ENCODE measurements at places on chromosomes 13 and 19.
A peak's percentile ranks its signal among the peaks of the same experiment; 100 is the strongest.

- no peak for DNase-seq
Observed at GRCh38 chr19:55112777-55113569, 4.5 kb downstream of the PPP1R12C start.

DNA sequence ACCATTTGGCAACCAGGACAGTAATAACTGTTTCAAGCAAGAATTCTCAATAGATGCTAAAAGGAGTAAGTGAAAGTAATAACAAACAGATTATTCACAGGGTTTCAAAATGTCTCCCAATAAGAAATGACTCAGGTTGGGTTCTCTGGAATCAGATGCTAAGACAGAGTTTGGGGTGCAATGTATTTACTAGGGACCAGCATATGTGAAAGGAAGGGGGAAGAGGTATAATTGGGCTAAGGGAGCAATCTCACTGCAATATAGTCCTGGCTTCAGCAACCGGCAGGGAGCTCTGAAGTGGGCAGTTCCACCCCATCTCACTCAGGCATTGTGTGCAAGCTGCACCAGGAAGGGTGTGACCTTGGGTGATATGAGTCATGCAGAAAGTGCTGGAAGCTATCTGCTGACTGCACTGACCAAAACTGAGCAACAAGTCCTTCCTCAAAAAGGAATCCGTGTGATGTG, 23.4 kb downstream of the ZDHHC20 start:
- DNase-seq, result peak; percentile 81

GRCh38 chr19:50712833-50713232, 6.8 kb downstream of the SHANK1 start:
- no peak for DNase-seq

DNA sequence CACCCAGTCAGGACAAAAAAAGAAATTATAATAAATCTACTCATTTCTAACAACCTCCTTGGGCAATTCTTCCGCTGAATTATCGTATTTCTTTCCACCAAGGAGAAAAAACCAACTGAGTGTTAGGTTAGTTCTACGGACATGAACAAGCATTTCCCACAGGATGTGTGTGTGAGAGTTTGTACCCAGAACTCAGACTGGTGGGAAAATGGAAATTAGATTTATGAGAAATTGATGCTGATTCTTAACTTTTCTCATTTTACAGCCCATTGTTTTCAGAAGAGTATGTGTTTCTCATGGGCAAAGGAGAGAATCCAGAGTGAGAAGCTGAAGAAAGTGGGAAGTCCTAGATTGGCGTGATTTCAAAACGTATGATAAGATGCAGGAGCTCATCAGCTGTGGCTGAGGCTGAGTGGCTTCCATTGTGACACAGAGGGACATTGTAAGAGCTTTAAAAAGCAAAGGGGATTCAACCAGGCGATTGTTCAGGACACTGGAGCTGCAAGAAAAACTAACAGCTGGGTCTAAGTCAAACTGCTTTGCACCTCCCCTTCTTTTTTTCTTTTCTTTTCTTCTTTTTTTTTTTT, 184.7 kb upstream of the ARGLU1 start:
- no peak for DNase-seq

- no peak for DNase-seq
Observed at GRCh38 chr19:55365245-55365644, 2.2 kb upstream of the GARIN5B start.

GRCh38 chr13:81207636-81208035, 866.7 kb upstream of the SPRY2 start:
- DNase-seq, result no peak

DNA sequence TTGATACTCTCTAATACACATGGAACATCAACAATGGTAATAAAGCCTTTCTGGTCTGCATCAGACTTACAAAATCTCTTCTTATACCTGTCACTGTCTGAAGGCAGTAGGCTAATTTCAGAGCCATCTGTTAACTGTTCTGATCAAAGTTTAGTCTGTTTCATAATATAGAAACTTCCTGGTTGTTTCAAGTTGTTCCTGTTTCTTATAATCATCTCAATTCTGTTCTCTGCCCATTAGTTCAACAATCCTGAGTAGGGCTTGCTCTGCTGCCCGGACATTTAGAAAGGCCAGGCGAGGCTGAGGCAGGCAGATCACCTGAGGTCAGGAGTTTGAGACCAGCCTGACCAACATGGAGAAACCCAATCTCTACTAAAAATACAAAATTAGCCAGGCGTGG, 5.4 kb upstream of the ZSCAN5A start:
- DNase-seq, result no peak

- DNase-seq, result no peak
Observed at GRCh38 chr13:52695856-52696255, 43.2 kb downstream of the SUGT1 start.

DNA sequence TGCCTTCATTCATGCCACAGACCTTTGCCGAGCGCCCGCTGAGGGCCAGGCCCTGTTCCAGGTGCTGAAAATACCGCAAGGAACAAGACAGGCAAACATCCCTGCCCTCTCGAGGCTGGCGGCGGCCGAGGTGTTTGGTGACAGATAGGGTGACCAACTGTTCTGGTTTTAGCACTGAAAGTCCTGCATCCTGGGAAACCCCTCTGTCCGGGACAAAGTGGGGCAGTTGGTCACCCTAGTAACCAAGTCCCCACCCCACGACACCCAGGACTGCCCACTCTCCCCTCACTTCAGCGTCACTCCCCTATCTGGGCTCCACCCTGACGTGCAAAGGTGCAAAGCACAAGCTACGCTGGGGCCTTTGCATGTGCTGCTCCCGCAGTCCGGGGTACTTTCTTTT, 17.3 kb downstream of the ZBTB7A start:
- DNase-seq, result no peak

GRCh38 chr19:46746281-46747057, at the start of gene STRN4:
TSS of gene STRN4 (minus strand) at chr19:46746450. CDS start at chr19:46746430, 20 bp downstream.
- DNase-seq, result peak; percentile 86

DNA sequence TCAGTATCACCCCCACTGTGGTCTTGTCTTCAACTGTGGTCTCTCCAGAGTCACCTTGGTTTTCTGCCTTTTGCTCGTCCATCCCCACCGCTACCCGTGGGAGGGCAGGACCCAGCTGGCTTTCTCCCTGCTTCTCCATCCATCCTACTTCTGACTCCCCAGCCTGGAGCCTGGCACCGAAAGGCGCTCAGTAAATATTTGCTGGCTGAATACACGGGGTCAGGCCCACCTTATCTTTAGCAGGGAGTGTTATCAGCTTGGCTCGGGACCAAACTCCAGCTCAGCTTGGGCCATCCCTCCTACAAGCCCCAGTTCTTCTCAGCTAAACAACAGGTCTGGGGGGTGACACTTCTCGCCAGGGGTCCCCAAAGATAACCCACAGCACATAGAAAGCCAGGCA, 62.0 kb upstream of the KLF2 start:
- DNase-seq, result no peak

- DNase-seq, result no peak
Observed at GRCh38 chr13:90868321-90868920, 479.1 kb upstream of the MIR17HG start.

DNA sequence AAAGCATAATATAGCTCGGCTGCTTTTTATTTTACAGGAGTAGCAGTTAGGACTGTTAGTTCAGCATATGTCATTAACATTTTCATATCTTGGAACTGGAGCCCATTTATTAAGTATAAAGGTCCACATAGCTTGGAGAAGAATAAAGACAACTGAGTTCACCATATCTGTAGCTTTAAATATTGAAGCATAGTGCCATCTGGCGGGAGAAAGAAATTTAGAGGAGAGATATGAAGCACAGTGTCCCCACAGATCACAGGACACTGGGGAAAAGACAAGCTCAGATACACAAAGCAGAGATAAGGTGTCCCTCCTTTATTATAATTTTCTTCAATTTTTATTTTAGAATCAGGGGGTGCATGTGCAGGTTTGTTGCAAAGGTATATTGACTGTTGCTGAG, 104.7 kb upstream of the FREM2 start:
- no peak for DNase-seq

GRCh38 chr19:47002853-47003610, 16.6 kb upstream of the NPAS1 start:
- DNase-seq, result no peak

- no peak for DNase-seq
Observed at GRCh38 chr19:55372316-55373081, 2.2 kb upstream of the IL11 start.

- no peak for DNase-seq
Observed at GRCh38 chr13:104854007-104854406, 1681.5 kb downstream of the EFNB2 start.

- DNase-seq, result peak; percentile 65
Observed at GRCh38 chr13:38348861-38349389, 726 bp upstream of the UFM1 start.

- DNase-seq, result no peak
Observed at GRCh38 chr19:4208385-4209094, 20.8 kb upstream of the EBI3 start.

GRCh38 chr19:35266520-35267352, 2.0 kb upstream of the USF2 start:
- peak; percentile 64 for DNase-seq

DNA sequence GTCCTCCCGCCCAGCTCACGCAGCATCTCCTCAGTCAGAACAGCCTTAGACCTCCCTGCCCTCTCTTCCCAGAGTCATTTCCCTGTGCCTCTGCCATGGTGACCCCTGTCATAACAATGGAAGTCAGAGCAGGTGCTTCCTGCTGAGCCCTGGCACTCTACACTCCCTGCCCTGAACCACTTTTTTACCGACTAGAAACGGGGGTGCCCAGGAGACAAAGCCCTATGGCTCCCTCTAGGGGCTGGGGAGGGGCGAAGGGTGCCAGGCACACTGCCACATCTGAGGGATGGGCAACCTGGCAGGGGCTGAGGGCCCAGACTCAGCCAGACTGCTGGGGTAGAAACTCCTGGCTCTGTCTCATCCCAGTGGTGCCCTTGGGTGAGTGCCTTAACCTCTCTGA, 16.4 kb downstream of the ZNF574 start:
- DNase-seq, result peak; percentile 77

- DNase-seq, result no peak
Observed at GRCh38 chr19:5889288-5889971, 14.2 kb downstream of the NDUFA11 start.

GRCh38 chr13:109028624-109029023, 399.2 kb downstream of the MYO16 start:
- DNase-seq, result no peak

DNA sequence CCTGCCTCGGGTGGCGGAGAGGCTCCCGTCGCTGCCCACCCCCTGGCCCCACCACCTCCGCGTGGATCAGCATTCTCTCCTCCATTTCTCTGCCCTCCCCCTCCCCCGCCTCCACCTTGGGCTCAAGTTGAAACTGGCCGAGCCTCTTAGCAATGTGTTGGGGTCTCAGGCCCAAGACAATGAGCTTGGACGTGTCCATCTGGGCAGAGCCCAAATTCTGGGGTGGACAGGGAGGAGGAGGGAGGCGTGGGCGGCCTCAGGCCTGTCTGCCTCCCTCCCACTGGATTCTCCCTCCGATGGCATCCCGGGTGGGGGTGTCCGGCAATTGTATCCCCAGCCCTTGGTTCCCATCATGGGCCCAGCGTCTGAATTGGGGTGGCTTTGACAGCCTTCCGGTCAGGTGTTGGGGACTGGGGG, 1.2 kb downstream of the CELF5 start:
- no peak for DNase-seq

- DNase-seq, result no peak
Observed at GRCh38 chr13:97423300-97424045, 10.5 kb upstream of the RAP2A start.

- DNase-seq, result no peak
Observed at GRCh38 chr13:31468114-31468902, 268.5 kb downstream of the B3GLCT start.

DNA sequence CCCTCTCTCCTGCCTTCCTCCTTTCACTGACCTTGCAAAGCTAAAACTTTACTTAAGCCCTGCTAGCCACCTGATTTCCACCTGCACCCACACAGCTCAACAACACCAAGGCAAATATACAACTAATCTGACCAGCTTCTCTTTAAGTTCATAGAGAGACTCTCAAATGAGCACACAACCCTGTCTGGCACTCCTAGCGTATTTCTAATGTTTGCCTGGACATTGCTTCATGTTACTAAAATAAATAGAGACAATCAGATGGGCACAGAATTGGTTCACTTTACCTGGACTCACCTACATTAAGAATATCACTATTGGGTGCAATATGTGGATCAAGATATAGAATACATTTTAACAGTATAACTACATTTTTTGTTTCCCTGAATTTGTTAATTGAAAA, 33.2 kb upstream of the RXFP2 start:
- no peak for DNase-seq

DNA sequence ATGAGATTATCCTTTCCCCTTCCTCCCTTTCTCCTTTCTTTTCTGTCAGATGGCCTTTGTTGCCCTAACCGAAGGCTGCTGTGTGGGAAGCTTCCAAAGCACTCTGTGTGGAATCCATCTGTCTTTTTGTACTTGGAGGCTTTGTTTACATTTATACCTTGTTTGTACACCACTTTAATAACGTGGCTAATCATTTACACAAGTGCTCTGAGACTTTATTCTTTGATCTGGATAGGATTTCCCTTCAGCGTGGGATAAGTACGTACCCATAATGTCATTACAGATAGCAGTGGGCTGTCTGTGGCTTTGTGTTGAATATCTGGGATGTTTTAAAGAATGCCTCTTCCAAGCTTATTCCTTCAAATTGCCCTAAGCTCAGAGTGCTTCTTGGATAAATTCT, 684.7 kb upstream of the SLITRK5 start:
- no peak for DNase-seq

GRCh38 chr13:112510987-112511685, 76.8 kb downstream of the TUBGCP3 start:
- DNase-seq, result no peak

- peak; percentile 28 for DNase-seq
Observed at GRCh38 chr13:111908361-111908760, 158.6 kb upstream of the SOX1 start.

GRCh38 chr19:6216996-6217751, 62.6 kb downstream of the MLLT1 start:
- DNase-seq, result no peak

GRCh38 chr13:65347420-65348030, 1882.6 kb downstream of the PCDH9 start:
- DNase-seq, result no peak

DNA sequence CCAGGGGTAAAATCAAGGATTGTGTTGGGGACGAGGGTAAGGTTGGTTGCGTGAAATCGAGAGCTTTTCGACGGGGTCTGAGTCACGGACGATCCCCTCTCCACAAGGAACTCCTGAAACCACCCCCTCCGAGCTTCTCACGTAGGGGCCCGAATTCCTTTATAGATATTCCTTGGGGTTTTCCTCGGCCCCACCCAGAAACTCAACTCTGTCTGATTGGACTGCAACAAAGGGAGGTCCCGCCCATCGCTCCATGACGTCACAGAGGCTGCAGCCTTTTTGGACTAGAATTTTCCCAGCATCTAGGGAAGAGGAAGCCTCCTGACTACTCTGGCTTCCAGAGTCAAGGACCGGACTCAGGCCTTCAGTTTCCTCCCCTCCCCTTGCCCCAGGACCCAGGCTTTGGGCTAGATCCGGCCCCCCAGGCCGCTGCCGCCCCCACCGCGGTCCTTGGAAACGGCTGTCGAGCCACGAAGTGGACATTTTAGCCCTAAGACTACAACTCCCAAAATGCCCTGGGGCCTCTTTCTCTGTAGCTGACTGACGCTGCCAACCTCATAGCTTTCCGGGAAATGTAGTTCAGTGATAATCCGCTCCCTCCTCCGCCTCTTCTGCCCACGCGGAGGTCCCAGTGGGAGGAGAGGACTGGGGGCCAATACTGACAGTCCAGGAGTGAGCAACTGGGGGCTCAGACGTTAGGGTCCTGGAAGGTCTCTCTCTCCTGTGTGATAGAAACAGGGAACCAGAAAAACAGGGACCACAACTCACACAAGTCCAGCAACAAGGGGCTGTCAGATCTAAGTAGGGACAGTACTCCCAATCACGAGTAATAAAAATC, at the start of gene IZUMO1:
TSS of gene IZUMO1 (minus strand) at position 172 of the 838 bp plus-strand sequence. CDS start 1,050 bp downstream, outside the sequence.
- DNase-seq, result peak; percentile 79

Measured in activated effector memory CD4-positive, alpha-beta T cell treated with anti-CD3 and anti-CD28 coated beads, Interleukin-2, amount 50 U/mL, for 16 hours (primary cell).